ENCODE measurements at places on chromosomes 3 and 15.

- DNase-seq = no peak
Observed at GRCh38 chr15:68980786-68981185, 33.7 kb upstream of the NOX5 start.

DNA sequence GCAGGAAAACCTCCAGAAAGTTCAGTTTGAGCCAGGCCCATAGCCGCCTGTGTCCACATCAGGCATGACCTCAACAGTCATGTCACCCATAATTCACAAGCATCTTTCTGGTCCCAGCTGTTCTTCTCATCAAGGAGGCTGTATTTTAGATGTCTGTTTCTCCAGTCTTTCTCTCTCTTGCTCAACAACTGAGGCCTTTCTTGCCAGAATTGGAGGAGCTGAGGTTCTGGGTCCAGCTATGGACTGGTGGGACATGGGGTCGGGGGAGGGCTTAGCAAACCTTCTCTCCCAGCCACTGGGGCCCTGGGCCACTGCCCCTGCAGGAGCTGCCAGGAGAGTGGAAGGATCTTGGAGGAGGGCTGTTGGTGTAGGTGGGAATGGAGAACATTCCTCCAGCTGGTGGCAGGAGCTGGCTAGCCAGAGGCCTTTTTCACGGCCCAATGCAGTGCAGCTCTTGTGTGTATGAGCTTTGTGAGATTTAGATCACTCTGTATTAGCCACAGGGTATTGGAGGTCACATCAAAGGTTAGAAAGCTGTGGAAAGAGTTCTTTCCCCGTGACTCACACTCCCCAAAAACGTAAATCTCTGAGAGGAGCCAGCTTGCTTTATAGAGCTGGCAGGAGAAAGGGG, 23.5 kb downstream of the MAGEF1 start:
- DNase-seq = no peak

- no peak for DNase-seq
Observed at GRCh38 chr15:36414670-36415069, 164.8 kb upstream of the CDIN1 start.

- DNase-seq = no peak
Observed at GRCh38 chr3:46393011-46393410, 13.9 kb downstream of the CCR5AS start.

GRCh38 chr3:118987477-118987876, 47.2 kb downstream of the IGSF11 start:
- DNase-seq = no peak

GRCh38 chr3:58085616-58086015, 77.4 kb downstream of the FLNB start:
- no peak for DNase-seq

DNA sequence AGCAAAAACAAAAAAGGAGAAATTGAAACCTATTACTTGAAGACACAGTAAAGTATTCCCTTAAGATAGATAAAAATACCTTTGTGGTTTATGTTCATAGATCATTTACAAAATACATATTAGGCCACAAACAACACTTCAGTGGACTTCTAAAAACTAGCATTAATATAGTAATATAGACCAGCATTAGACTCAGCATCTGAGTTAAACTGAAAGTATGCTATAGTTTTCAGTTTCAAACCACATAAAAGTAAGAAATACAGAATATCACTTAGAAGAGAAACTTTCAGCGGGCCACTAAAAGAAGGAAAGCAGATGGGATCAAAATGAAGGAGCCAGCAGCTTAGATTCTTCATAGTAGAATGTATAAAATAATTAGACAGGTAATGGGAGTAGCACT, 86.6 kb downstream of the MSL2 start:
- DNase-seq = no peak

GRCh38 chr15:35557012-35557411, 11.0 kb upstream of the DPH6 start:
- DNase-seq = no peak

DNA sequence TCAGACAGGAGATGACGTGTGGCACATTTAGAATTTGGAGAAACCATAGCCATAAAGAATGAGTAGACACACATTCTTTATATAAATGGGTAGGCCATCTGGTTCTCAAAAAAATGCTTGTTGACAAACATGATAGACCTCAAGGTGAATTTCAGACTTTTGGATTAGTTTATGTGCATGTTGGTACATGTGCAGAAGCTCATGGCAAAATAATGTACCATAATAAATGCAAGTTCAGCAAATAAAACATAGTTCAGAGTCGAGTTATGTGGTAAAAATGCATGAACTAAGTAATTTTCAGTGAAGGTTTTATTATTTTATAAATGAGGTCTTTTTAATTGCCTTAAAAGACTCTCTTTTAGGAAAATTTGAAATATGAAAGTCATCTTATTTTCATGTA, 24.6 kb downstream of the EEFSEC start:
- no peak for DNase-seq

- no peak for DNase-seq
Observed at GRCh38 chr3:138332472-138333073, 2.9 kb upstream of the NME9 start.

DNA sequence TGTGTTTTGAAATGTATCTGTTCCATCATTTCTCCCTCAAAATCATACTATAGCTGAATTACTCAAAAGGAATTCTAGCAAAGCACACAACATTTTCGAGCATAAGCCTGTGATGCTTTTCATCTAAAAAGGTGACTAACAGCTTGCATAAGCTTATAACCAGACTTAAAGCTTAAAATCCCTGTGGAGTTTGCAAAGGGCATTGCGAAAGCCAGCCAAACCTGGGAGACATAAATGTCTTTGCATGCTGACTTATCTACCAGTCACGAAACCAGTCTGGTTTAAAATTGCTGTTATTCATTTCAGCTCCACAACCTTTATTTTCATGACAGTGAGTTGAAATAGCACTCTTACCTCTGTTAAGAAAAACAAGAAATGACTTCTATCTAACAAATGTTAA, 35.6 kb upstream of the LIPC start:
- DNase-seq = no peak

- DNase-seq = no peak
Observed at GRCh38 chr3:44981220-44981619, 5.2 kb downstream of the EXOSC7 start.

DNA sequence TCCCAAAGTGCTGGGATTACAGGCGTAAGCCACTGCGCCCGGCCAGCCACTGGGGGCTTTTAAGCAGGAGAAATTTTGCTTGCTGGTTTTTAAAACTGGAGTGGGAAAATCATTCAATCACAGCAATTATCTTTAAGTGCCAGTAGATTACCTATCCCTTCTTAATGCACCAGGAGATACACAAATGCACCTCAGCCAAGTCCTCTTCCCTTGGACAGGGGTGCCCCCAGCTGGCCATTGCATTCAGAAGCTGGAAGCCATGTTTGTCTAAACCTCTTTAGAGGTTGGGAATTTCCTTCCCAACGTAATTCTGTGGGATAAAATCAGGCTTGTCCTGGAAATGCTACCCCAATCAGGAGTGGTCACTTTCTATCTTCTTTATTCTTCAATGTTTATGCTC, 26.6 kb downstream of the MIX23 start:
- DNase-seq = no peak

DNA sequence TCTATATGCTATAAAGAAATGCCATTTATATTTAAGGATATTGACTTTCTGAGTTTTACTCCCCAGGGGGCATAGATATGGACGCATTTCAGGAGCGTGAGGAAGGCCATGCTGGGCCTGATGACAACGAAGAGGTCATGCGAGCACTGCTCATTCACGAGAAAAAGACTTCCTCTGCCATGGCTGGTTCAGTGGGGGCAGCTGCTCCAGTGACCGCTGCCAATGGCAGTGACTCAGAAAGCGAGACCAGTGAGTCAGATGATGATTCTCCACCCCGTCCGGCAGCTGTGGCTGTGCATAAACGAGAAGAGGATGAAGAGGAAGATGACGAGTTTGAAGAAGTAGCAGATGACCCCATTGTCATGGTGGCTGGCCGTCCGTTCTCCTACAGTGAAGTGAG, 38.4 kb downstream of the GTF2E1 start:
- no peak for DNase-seq

DNA sequence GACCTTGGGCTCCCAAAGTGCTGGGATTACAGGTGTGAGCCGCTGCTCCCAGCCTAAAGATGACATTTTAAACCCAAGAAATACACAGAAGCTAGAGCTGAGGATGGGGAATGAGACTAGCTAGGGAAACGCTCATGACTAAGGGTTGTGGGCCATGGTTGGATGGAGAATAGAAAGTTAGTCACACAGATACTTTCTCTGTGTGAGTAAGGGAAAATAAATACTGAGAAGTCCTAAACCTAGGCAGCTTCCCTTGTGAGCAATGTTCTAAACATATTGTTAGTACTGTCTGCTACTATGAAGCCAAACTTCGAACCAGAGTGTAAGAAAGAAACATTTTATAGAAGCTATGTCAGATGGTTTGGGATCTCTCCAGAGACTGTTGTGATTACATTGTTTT, 304.8 kb upstream of the STAC start:
- no peak for DNase-seq

DNA sequence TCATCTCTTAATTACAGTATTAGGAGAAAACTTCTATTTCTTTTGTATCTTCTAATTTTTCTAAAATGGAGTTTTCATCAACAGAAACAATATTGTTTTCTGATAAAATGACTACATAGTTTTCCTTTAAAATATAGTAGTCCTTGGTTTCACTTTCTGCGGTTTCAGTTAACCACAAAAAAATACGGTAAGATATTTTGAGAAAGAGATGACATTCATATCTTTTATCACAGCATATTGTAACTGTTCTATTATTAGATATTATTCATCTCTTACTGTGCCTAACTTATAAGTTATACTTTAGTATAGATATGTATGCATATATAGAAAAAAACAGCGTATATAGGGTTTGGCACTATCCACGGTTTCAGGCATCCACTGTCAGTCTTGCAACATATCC, 2.3 kb downstream of the B4GALT4 start:
- no peak for DNase-seq

DNA sequence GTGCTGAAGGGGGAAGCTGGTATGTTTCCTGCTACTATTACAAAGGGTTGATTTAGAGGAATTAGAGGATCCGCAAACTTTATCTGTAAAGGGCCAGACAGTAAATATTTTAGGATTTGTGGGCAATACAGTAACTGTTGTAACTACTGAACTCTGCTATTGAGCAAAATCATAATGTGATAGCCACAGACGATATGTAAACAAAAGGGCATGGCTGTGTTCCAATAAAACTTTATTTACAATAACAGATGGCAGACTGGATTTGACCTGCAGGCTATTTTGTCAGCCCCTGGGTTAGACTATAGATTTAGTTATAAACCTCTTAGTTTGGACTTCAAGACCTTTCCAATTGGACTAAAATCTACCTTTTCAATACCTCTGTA, 27.8 kb upstream of the KCNMB2 start:
- DNase-seq = no peak

DNA sequence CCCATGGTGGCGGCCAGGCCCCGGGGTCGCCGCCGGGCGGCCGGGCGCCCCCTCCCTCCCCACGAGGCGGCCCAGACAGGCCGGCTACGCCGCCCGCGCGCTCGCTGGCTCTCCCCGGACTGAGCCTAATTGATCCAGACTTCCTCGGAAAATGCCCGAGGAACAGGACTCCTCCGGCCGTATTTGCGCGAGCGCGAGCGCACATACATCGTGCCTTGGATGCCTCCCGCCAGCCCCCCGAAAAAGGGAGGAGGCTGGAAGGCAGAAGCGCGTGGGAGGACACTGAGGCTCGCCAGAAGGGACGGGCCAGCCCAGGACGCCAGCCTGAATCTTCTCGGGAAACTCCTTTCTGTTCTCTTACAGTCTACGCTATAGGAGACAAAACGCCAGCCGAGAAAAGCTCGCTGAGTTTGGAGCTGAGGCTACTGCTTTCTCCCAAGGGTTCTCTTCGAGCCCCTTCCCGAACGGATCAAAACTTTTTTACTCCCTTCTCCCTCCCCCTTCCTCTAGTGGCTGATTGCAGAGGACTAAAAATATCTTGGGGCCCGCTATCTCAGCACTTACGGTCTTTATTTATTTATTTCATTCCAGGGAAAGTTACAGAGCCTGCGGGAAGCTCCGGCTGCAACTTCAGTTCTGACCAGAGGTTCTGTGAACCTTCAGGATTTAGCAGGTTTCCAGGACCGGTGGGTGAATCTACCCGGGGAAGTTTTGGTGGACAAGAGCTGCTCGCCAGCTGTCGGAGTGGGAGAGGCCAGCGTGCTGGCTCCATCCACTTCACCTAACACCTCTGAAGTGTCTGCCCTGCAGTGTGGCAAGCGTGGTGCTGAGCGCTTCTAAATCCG, at the start of gene PDZRN3:
Gene PDZRN3, minus strand, starts transcription at position 121 of the 845 bp plus-strand sequence.
- no peak for DNase-seq

- DNase-seq = no peak
Observed at GRCh38 chr15:33357845-33358244, 47.1 kb downstream of the RYR3 start.

GRCh38 chr3:134033315-134033996, 3.7 kb upstream of the SLCO2A1 start:
- no peak for DNase-seq

DNA sequence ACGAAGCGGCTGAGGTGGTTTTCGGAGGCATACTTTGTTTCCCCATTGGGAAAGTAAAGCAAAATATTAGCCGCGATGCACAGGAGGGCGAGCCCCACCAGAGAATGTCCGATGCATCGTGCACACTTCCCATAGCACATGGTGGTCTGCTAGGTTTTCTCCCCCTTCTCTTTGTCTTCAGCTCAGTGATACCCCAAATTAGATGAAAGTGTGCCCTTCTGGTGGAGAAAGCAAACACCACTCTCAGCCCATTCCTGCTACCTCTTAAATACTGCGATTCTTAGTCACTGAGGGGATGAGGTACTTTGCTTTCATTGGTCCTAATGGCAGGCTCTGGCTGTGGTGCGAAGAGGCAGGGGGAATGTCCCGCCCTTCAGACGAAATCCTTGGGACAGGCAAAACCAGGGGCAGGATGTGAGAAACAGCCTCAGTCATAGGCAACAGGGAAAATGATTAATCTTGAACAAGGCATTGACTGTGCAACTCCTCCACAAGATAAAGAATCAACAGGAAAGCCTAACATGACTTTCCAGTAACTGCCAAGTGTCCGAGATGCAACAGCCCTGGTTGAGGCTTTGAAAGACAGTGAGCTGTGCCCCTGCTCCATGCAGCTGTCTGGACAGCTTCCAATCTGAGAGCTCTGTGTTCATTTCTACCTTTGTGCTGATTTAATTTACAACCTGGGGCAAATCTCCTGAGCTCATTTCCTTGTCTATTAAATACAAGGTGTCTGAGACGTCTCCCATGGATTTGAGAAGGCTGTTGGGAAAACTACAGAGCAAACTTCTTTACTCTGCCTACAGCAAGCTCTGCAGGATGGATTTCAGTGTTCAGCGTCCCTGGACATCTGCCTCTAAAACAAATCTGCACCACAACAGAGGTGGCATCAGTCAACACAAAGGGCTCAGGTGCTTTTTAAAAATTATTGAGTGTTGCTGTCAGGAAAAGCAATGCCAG, at the start of gene TM4SF1:
Gene TM4SF1, minus strand, starts transcription at position 242 of the 957 bp plus-strand sequence. Its CDS starts 102 bp downstream, at position 140.
- DNase-seq = no peak

DNA sequence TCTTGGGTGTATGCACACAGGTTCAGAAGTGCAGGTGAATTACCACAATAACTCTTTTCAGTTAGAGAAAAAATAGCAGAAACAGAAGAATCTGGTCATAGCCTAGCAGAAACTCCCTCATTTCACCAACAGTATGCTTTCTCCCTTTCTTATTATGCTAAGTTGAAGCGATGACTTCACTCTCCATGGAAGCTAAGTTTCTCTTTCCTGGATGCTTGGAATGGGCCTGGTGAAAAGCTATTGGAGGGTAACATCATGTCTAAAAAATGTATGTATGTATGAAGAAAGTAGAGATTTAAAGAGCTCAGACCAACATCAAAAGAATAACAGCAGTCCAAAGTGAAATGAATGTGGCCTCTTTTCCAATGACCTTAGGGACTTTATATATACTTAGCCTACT, 145.5 kb downstream of the TIGIT start:
- DNase-seq = no peak

Measured in stimulated activated CD8-positive, alpha-beta memory T cell treated with anti-CD3 and anti-CD28 coated beads, Interleukin-2, amount 100 ng/mL, for 48 hours (primary cell).